ENCODE measurements at places on chromosomes 7 and 10.

GRCh38 chr10:28400176-28400575, 97.3 kb upstream of the MPP7 start:
- DNase-seq: no peak

GRCh38 chr10:48651293-48651692, 33.4 kb upstream of the WDFY4 start:
- no peak for DNase-seq

DNA sequence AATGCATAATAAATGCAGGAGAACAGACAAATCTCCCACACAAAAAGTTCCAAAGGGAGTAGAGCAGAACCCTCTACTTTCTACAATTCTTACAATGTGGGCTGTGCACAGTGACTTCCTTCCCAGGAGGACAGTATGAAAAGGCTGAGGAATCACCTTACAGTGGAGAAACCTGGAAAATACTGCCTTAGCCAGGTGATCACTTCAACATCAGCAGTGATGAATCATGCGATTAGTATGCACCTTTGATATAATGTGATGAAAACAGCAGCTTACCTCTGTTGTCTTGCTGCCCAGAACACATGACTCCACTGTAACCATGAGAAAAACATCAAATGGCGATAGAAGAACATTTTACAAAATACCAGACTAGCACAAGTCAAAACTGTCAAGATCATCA, 329.7 kb upstream of the POM121L12 start:
- DNase-seq: no peak

GRCh38 chr7:119594956-119595355, 678.0 kb upstream of the KCND2 start:
- DNase-seq: no peak

DNA sequence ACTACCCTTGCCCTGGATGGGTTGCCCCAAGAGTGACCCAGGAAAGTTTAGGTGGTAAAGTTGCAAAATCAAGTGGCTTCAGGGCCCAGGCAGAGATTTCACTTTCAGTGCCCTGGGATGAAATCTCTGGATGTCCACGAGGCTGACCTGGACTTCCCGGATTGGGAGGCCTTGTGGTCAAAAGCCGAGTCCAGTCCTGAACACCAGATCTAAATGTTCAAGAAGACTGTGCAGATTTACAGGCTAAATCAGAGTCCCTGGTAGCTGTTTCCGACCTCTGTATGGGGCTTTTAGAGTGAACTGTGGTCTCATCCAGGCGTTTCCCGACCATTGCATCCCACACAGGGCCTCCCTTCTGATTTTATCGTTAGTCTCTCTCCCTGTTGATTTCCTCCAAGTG, 95.3 kb downstream of the WDR11 start:
- DNase-seq: no peak

DNA sequence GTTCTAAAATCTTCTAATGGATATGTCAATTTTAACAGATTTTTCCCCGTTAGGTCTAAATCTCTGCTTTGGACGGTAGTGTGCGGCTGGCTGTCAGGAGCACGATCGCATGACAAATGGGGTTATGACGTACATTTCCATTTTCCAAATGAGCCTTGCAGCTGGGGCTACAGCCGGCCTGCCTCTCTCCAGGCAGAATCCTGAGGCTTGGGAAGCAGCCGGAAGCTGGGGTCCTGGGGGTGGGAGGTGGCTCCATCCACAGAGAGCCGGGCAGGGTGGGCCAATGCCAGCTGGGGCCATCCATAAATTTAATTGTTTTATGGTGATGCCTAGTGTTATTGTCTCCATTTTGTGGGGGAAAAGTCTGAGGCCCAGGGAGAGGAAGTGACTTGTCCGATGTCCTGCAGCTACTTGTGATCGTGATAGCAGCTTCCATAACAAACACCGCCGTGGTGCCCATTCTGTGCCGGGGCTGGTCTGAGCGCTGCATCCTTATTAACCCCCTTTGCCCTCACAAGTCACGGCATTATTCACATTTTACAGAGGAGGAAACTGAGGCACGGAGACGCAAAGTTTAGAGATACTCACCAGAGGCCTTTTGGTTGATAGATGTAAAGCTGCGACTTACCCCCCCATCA, 53.0 kb upstream of the EBF3 start:
- no peak for DNase-seq

DNA sequence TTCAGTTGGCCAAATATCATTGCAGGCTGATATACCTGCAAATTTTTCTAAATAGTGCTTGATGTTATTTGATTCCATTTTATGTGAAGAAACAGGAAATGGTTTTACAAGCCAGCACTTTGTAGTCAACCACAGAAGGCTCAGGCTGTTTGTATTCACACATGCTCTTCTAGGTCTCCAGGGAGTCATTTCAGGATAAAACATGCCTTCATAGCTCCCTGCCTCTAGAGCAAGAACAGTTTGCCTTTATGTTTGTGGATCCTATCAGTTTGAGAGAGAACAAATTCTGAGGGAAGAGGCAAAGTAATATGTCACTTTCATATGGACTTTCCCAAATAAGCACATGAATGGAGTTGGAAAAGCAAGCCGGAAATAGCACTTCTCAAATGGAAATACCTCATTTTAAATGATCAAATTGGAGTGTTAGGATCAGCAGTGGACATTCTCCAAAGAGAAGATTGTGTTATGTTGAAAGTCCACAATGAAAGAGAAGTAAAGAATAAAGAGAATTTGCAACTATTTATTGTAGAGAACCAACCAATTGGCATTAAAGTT, 277.6 kb downstream of the KCND2 start:
- no peak for DNase-seq

DNA sequence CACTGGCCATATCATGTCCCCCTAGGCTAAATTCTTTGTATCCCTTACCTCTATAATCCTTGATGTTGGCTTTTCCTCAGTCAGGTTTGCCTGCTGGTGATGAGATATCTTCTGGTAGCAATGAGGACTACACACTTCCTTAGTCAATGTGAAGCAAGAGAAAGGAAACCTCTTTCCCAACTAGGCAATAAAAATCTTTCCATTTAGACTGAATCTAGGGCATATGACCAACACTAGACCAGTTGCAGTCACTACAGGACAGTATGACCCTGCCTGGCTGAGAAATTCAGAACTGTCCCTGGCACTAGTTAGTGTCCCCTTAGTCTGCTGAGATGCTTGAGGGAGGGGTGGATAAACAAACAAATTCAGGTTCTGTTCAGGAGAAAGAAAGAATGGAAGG, 142.6 kb downstream of the RNLS start:
- DNase-seq: no peak

- peak; percentile 48 for DNase-seq
Observed at GRCh38 chr10:119253433-119254174, 46.2 kb downstream of the GRK5 start.

DNA sequence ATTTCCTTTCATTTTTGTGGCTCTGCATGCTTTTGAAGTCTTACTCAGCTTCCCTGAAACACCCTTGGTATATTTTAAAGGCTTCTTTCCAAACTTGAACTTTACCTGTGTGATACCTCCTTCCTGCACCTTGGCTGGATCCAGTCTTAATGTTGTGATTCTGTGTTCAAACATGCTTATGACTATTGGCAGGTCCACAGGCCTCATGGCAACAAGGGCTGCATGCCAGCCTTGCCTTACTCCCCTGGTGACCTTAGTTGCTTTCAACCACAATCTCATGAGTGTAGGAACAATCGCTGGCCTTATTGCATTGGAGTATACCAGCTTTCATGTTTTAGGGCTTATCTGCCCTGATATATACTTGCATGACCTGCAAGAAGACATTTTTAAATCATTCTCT, 238.7 kb downstream of the KIF20B start:
- DNase-seq: no peak

DNA sequence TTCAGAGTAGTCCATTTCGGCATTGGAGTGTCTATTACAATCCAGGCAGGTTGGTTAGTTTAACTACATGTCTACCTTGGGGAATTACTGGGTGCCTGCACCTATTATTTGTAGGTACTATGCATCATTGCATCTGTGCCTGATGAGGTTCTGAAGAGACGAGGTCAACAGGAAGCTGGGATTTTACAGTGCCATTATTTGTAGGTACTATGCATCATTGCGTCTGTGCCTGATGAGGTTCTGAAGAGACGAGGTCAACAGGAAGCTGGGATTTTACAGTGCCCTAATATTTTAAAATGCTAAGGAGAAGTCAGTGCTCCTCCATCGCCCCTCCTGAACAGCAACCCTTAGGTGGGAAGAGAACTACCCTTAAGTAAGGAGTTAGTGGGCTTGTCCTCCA, 41.7 kb downstream of the NPY start:
- no peak for DNase-seq

- DNase-seq: no peak
Observed at GRCh38 chr10:132596742-132597279, 59.2 kb downstream of the INPP5A start.

GRCh38 chr7:8152489-8153192, 109.3 kb downstream of the ICA1 start:
- no peak for DNase-seq

DNA sequence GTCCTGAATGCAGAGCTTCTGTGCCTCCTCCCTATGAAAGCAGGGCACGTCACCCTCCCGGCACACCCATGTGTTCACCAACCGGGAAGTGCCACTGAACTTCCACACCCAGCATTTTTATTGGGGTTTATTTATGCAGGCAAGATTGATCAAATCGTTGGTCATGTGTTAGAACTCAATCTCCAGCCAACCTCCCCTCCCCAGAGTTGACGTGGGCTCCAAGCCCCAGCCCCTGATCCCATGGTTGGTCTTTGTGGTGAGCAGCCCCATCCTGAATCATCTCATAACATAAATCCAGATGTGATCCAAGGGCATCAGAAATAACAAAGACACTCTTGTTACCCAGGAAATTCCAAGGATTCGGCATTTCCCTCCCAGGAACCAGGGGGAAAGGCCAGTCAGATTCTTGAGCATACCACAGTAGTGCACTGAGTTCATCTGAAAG, 151.2 kb downstream of the TPST1 start:
- no peak for DNase-seq

DNA sequence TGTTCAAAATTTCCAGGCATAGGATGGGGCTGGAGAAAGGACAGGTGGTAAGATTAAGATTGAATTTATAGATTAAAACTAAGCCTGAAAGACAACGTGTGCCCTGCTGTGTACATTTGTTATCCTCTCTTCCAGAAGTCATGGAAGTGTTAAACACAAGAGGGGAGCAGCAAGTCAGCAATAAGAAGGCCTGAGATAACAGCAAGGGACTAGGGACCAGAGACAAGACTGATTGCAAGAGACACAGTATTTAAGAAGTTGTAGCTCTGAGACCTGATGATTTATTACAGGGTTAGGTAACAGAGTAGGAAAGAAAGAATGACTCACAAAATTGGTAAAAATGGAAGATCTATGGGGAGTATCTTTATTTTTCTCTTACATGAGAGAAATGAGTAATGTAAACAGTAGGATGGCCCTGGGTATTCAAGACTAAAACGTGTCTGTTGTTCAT, 55.7 kb upstream of the COL1A2 start:
- no peak for DNase-seq

- no peak for DNase-seq
Observed at GRCh38 chr10:116972131-116972530, 32.9 kb downstream of the SHTN1 start.

- no peak for DNase-seq
Observed at GRCh38 chr10:7941576-7941975, 112.9 kb upstream of the GATA3 start.
